NCI-H2107 (cell line): ENCODE measurements at places on chromosomes 5 and 9.
A peak's percentile ranks its signal among the peaks of the same experiment; 100 is the strongest.

DNA sequence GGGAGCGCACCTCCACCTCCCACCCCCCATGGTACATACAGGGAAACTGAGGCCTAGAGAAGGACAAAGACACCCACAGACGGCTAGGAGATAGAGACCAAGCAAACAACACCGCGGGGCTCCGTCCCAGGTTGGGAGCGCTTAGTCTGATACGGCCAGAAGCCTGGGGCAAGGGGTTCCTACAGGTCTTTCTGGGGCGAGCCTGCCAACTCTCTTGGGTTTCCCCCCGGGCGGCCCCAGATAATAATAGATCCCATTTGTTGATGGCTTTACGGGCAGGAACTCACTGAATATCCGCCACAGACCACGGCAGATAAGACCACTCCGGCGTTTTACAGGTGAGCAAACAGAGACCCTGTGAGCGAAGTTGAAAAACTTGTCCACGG, 5.0 kb upstream of the EBF1 start:
- no peak for DNase-seq

DNA sequence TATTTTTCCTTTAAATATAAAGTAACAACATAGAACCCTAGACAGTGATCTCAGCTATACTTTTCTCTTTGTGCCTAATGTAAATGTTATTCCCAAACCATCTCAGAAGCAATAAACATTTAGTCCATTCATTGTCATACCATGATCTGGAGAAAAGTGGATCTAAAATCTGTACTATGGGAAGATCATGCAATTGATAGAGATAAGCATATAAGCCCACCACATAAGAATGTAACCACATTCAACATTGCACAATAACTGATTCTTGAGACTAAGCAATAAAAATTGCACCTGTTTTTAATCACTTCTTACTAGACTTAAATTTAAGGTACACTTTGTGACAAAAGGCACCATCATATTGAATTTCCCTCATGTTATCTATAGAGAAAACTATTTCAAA, 1403.0 kb upstream of the C9orf72 start:
- DNase-seq = no peak

- no peak for DNase-seq
These were observed 16.2 kb downstream of the PGGT1B start for GRCh38 chr5:115246361-115246991.

- DNase-seq = no peak
These were observed 103.9 kb downstream of the TRIO start for GRCh38 chr5:14247054-14247386.

DNA sequence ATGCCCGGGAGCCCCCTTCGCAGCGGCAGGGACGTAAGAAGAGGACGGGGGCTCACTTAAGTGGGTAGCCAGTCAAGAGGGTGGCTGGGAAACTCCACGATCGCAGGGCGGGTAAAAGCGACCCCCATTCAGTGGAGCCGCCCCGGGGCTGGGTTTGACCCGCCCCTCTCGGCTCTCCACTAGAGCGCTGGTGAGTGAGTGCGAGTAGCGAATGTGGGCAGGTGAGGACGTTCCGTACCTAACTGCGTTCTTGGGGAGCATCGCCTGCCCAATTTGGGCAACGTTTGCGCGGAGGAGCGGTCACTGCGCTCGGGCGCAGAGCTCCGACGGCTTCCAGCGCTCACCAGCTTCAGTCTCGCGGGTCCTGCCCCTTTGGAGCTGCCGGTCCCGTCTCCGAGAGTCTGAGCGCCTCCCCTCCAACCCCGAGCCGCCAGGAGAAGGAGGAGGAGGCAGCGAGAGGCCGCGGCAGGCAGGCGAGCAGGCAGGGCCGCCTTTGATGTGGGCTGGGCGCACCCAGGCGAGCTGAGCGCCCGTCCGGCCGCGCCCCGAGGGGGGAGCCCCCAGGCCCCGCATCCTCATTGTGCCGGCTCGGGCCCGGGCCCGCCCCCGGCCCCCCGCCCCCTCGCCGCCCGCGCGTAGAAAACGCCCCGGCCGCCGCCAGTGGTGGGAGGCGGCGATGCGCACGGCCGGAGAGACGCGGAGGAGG, at the start of gene FGF18:
FGF18 (plus strand) TSS at position 666 of the 706 bp plus-strand sequence. CDS start 553 bp downstream, outside the sequence.
- DNase-seq = no peak

DNA sequence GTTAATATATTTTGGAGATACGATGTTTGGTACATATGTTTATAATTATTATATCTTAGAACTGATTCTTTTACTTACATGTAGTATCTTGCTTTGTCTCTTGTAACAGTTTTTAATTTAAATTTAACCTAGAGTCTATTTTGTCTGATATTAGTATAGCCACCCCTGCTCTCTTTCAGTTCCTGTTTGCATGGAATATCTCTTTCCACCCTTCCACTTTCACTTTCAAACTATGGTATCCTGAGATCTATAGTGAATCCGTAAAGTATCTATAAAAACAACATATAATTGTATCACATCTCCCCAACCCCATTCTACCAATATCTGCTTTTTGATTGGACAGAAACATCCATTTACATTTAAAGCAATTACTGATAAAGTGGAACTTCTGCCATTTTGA, 7.2 kb downstream of the IRGM start:
- no peak for DNase-seq

DNA sequence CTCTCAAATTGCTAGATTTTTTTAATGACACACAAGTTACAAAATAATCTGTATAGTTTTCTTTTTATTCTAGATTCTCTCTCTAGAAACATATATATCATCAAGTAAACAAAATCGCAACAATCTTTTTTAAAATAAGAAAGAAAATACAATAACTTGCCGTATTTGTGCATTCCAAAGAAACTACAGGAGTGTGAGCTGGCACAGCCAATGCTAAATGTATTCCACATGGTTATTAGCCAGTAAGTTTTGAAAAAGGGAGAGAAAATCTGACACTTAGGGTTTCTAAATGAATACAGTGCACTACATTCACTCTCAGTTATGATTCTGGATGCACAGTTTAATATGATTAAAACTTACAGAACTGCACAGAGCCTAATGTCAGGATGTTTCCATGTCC, 117.9 kb downstream of the BNC2 start:
- no peak for DNase-seq

- DNase-seq = no peak
These were observed 140.3 kb upstream of the IRX2 start for GRCh38 chr5:2891781-2892180.

DNA sequence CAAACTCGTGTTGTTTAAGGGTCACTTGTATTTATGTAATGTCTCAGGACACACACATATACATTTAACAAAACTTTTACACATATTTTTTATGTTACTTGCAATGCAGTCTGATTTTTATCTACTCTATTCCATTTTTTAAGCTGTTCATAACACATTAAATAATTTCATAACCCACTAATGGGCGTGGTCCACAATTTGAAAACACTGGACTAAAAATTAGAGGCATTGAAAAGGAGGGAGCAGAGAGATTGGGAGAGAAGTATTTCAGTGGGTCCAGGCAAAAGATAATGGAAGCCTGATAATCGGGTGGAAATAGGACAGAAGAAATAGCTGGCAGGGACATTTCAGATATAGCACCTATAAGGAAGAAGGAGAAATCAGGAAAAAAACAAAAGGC, 597.3 kb upstream of the CLINT1 start:
- DNase-seq = no peak

- no peak for DNase-seq
These were observed 217.8 kb upstream of the RASEF start for GRCh38 chr9:83280790-83281189.

- DNase-seq = no peak
These were observed 253.9 kb upstream of the TYRP1 start for GRCh38 chr9:12439267-12439666.

GRCh38 chr5:76720988-76721569, 5.2 kb downstream of the F2R start:
- no peak for DNase-seq

- peak; percentile 17 for DNase-seq
These were observed 163.6 kb downstream of the SREK1 start for GRCh38 chr5:66307647-66308241.

- DNase-seq = no peak
These were observed 85.4 kb downstream of the SEMA4D start for GRCh38 chr9:89412541-89412940.

- DNase-seq = no peak
These were observed 71.8 kb downstream of the C9orf50 start for GRCh38 chr9:129549139-129549538.

DNA sequence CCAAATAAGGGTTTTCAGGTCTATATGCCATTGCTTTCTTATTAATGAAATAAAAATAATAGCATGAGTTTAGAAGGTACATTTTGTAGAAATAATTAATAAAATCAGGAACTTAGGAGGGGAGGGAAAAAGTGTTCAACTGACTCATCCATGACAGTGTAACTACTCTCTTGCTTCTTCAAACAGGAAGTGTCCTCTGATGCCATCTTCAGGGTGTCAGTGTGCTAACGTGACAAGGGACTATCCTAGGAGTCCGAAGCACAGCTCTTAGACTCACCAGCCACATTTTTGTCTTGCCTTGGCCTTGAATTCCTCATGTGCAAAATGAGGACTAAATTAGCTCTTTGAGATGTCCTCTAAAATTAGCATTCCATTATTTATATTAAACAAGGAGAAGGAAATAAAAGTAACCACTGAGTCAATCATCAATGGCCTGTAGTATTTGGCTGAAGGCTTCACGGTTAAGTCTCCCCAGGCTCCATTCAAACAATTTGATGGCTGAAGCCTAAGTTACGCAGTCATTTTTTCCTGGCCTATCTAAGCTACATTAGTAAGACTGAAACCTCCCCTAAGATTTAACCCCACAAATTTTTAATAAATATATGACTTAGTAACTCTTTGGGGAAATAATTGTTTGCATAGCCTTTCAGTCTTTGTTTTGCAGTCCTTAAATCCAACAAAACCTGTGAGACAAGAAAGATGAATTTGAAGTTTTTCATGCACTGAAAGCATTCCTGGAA, 151.1 kb downstream of the ARL15 start:
- DNase-seq = no peak

- DNase-seq = no peak
These were observed 402.3 kb upstream of the SMARCA2 start for GRCh38 chr9:1612886-1613285.

DNA sequence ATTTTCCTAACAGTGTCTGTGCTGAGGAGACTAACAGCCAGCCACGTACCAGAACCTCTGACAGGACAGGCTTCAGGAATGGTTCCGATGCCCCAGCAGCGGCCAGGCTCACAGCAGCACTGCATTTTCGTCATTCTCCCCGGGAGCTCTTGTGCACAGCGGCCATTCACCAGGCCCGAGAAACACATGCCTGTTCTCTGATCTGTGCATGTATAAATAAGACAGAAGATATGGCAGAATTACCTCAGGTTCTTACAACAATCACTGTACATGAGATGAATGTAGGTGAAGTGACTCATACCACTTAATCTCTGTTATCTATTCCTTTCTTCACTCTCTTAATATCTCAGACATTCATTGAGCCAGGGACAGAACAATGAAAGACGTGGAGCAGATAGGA, 143.0 kb downstream of the FBN2 start:
- DNase-seq = no peak

DNA sequence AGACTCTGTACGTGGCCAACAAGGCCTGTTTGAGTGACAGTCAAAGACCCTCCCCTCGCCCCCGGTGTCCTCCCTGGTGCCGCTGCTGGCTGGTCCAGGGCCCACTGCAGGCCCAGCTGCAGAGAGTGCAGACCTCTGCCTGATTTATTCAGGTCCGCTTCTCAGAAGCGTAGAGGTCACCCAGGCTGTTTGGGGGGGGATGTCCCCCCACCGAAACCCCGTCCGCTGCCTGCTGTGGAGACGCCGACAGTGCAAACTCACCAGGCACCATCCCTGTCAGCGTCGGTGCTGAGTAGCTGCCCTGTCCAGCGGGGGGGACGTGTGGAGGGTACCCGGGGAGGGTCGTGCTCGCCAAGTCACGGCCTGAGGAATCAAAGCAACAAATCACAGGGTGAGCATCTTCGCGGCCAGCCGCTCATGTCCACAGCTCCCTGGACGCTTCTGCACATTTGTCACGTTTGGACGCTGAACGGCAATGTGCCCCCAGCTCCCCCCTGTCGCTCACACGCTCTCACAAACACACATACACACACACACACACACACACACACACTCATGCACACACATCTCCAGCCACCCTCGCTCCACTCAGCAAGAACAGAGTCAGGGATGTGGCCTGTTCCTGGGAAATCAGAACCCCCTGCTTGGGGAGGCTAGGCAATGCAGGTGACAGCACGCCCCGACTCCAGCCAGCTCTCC, 152.2 kb downstream of the PAX5 start:
- no peak for DNase-seq

GRCh38 chr5:149019679-149020078, 43.2 kb downstream of the SH3TC2 start:
- DNase-seq = no peak

GRCh38 chr5:75051217-75051751, 1.1 kb downstream of the GCNT4 start:
- DNase-seq = no peak

GRCh38 chr5:150305095-150305494, 2.4 kb upstream of the ARSI start:
- no peak for DNase-seq

DNA sequence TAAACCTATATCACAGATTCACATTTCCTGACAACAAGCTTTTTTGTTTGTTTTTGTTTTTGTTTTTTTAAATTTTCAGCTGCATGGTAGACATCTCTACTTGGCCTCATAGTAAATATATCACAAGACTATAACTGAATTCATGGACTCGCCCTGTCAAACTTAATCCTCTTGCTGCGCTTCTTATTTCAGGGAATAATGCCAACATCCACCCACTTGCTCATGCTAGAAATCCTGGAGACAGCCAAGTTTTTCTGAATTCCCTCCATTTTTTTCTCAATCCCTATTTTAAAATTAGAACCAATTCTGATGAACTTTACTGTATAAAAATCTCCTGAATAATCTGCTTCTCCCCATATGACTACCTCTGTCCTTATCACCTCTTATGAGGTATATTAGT, 283.6 kb upstream of the RPS23 start:
- DNase-seq = no peak

- DNase-seq = no peak
These were observed 386.7 kb downstream of the NTRK2 start for GRCh38 chr9:85056203-85056572.

DNA sequence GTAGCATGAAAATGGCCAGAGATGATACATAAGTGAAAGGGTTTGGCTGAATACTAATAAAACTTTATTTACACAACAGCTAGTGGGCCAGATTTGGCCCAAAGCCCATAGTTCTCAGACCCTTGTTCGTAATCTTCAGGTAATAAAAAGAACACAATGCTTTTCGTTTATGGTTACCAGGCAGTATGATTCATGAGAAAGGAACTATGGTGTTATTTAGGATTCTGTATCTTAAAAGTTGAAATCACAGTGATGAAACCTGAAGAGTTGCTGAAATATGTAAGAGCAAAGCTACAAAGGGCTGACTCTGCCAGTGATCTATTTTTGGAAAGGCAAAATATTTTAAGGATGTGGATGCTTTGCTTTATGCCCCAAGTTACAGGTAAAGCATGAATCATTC, 192.7 kb downstream of the SMC2 start:
- DNase-seq = no peak

DNA sequence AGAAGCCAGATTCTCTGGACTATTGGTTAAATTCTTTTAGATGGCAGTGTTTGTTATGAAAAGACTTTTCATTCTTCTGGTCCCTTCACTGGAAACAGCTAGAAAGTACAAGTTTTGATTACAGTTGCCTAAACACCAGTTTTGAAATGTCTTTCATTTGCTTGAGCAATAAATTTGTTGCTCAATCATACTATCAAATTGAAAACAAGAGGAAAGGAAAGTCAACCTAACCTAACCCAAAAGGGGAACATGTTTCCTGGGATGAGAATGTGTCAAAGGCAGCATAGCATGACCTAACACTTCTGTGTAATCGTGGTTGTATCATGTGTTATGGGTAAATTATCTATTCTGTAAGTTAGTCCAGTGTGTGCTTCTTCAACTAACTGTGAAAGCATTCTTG, 213.2 kb downstream of the TMC1 start:
- no peak for DNase-seq

- DNase-seq = no peak
These were observed 21.9 kb downstream of the PTPA start for GRCh38 chr9:129133082-129133481.
